Karpas-422 (cell line): ENCODE measurements at places on chromosomes 5 and 9.
A peak's percentile ranks its signal among the peaks of the same experiment; 100 is the strongest.

- no peak for DNase-seq
Observed at GRCh38 chr5:158519433-158520021, 580.2 kb downstream of the EBF1 start.

DNA sequence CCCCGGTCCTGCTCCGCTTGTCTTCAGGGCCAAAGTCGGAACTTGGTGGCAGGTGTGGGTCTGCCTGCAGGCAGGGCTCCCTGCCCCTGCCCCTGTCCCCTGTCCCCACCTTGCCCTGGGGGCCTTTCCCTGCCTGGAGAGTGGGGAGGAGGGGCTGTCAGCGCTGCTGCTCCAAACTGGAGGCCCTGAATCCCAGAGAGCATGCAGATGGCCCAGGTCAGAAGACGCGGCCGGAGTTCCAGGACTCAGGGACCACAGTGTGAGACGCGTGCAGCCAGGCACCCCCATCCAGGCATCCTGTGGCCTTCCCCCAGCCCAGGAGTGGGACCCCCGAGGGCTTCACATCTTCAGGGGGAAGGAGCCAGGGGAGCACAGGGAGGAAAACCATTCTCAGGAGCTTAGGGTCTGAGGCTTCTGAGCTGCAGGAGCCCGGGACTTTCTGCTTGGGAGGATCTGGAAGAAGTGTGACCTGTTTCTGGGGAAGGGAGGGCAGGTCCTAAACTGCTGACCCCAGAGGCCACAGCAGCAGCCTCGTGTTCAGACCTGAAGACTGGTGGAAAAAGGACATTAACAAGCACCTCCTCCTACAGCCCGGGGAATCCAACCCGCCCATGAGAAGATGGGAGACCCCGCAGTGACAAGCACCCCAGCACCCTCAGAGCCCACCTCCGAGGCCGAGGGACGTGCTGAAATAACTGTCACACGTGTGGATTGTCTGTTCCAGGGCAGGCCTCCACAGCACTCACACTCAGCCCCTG lies 38.0 kb downstream of the RASGEF1C start:
- DNase-seq: no peak

- DNase-seq: no peak
Observed at GRCh38 chr5:81422671-81423070, 28.7 kb upstream of the ACOT12 start.

- DNase-seq: no peak
Observed at GRCh38 chr5:147095740-147096139, 139.1 kb upstream of the STK32A start.

- DNase-seq: no peak
Observed at GRCh38 chr9:38359689-38360385, 32.7 kb upstream of the ALDH1B1 start.

GRCh38 chr9:113296796-113297558 lies 6.2 kb downstream of the RNF183 start:
- no peak for DNase-seq

GRCh38 chr5:168290902-168291341 lies 523 bp upstream of the WWC1 start:
- DNase-seq: no peak

GRCh38 chr9:78261403-78262001 lies 25.6 kb downstream of the CEP78 start:
- peak; percentile 79 for DNase-seq

DNA sequence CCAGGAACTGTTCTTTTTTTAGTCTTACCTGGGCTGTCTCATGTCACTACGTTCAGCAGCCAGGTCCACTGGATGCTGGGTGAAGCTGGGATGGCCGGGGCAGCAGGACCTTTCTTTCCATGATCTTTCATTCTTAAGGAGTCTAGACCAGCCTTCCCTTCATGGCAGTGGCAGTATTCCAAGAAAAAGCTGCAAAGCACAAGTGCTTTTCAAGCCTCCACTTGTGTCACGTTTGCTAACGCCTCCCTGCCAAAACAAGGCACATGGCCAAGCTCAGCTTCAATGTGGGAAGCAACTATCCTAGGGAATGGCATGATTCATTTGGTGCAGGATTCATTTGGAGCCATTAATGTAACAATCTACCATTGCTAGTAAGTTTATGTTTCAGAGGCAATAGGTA lies 94.8 kb downstream of the RCL1 start:
- DNase-seq: no peak

- no peak for DNase-seq
Observed at GRCh38 chr5:54837093-54837492, 148.3 kb downstream of the ESM1 start.
